ENCODE measurements at places on chromosomes 2 and 18.
A peak's percentile ranks its signal among the peaks of the same experiment; 100 is the strongest.

- DNase-seq: no peak
These were observed 14.1 kb upstream of the CYS1 start for GRCh38 chr2:10094271-10094814.

DNA sequence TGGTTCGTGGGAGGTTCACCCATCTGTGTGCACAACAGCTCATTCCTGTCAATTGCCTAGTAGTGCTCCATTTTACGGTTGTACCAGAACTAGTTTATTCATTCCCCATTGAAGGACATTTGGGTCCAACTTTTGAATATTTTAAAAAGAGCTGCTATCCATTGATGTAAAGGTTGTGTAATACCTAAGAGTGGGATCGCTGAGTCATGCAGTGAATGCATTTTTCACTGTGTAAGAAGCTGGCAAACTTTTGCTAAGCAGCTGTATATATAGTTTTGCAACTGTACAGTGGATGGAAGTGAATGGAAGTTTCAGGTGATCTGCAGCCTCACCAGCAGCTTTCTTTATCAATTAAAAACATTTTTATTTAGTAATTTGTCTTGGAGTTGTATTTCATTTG is 104.5 kb downstream of the DCDC2C start:
- DNase-seq: no peak

DNA sequence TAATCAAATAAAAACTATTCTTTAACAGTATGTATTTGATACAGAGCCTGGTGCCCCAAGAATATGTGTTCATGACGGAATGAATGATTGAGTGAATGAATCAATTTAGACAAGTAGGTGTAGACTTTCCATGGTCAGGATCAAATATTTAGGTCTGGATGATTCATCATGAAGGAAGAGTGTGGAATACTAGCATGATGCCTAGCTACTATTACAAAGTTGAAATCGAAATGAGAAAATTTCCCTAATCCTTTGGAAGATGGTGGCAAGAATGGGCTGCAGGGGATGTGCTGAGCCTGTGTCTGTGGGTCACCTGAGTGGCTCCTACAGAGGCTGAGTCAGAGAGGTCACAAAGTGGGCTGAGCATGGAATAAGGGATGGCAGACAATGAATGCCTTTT is 3.1 kb upstream of the MALT1 start:
- no peak for DNase-seq

- DNase-seq: no peak
These were observed 453.1 kb downstream of the CMPK2 start for GRCh38 chr2:6412533-6413091.

DNA sequence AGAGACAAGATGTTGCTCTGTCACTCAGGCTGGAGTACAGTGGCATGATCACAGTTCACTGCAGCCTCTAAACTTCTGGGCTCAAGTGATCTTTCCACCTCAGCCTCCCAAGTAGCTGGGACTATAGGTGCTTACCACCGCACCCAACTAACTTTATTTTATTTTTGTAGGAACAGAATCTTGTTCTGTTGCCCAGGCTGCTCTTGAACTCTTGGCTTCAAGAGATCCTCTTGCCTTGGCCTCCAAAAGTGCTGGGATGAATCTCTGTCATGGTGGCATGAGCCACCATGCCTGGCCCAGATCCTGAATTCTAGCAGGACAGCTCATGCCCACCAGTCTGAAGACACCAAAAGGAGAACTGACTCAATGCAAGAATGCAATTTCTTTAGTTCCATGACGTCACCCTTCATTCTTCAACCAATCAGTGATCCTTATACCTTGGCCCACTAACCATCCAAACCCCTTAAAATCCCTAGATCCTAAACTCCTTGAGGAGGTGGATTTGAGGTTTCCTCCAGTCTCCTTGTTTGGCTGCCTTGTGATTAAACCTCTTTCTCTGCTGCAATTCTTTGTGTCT is 25.6 kb upstream of the CXXC1 start:
- DNase-seq: no peak

- DNase-seq: no peak
These were observed 674.9 kb upstream of the FANCL start for GRCh38 chr2:58916063-58916462.

DNA sequence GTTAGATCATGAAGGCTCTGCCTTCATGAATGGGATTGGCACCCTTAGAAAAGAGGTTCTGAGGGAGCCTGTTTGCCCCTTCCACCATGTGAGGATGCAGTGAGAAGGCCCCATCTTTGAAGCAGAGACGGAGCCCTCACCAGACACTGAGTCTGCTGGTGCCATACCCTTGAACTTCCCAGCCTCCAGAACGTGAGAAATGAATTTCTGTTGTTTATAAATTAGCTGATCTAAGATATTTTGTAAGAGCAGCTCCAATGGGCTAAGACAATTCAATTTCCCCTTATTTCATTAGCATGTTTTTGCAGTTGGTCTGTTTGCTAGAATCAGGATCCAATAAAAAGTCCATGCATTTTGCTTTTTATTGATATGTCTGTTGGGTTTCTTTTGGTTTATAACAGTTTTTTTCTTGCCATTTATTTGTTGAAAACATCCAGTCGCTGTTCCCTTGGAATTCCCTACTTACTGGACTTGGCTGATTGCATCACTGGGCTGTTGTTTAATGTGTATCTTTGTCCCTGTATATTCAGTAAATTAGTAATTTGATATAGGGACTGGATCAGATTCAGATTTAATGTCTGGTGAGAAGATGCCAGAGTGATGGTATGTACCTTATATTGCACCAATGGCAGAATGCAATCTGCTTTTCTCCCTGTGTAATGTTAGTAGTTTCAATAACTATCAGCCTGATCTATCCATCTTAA is 24.0 kb upstream of the GREB1 start:
- no peak for DNase-seq

GRCh38 chr2:68236876-68237275 is 15.5 kb downstream of the PPP3R1 start:
- DNase-seq: no peak

DNA sequence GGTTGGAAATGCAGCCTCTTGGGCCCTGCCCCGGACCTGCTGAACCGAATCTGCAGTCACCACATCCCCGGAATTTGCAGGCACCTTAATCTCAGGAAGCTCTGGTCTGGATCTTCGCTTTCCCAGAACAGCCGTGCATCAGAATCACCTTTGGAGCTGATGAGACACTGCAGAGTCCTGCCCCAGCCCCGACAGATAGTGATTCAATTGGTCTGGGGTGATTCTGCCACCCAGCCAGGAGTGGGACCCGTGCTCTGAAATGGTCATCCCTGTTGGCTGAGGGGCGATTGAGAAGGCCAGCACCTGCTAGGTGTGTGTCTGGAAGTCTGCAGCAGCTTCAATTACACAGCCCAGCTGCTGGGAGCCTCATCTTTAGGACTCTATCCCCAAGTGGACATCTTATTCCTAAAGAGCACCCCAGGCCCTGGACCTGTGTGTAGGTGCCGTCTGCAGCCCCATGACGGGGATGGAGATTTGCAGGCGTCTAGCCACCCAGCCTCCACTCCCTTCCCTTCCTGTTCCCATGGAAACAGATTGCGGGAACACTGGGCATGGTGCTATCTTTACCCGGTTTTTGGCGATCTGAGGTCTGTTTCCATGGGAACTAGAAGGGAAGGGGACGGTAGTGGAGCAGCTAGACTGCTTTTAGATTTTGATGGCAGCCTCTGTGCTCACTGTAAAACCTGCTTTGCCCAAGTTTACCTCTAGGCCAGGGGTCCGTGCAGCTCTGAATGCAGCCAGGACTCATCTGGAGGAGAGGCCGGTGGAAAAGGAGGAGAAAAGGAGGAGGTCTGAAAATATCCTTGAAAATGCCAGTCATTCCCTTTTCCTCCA is 156.1 kb downstream of the LDLRAD4 start:
- DNase-seq: no peak

GRCh38 chr2:202278036-202278760 is 12.6 kb downstream of the NOP58 start:
- no peak for DNase-seq

GRCh38 chr2:234083572-234084348 is 33.3 kb downstream of the SPP2 start:
- DNase-seq: no peak

- no peak for DNase-seq
These were observed 205.7 kb downstream of the ALK start for GRCh38 chr2:29715655-29716054.

DNA sequence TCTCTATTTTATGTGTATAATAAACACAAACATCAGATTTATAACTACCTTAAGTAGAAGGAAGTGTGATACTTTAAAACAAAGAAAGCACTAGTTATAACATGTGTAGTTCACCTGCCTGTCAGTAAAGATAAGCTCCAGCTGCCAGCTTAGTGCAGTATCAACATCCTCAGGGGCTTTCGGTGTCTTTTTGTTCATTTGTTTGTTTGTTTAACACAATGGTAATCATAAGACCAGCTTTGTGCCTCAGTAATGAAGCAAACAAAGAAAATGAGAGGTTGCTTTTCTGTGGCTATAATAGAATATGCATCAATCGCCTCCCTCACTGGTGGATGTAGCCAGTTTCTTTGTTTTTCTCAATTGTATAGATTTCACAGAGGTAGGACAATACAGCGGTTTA is 1499.0 kb upstream of the TMEFF2 start:
- no peak for DNase-seq

- DNase-seq: no peak
These were observed 242.4 kb downstream of the NAPG start for GRCh38 chr18:10768221-10768620.

DNA sequence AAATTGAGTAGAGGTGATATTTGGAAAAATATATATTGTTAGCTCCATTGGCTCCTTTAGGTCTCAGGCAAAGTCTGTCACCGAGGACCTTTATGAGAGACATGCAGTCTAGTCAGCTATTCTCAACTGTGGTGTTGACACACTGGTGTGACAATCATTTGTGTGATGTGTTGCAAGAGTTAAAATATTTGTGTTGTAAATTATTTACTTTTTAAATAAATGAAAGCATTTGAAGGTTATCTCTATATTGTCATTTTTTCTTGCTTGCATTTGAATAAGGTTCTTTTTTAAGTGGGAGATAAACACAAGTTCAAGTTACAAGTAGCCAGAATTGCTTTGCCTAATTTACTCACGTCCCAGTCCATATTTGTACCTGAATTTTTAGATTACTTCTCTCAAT is 4.3 kb downstream of the REL start:
- DNase-seq: no peak

GRCh38 chr2:39851251-39851650 is 72.2 kb upstream of the THUMPD2 start:
- DNase-seq: no peak

DNA sequence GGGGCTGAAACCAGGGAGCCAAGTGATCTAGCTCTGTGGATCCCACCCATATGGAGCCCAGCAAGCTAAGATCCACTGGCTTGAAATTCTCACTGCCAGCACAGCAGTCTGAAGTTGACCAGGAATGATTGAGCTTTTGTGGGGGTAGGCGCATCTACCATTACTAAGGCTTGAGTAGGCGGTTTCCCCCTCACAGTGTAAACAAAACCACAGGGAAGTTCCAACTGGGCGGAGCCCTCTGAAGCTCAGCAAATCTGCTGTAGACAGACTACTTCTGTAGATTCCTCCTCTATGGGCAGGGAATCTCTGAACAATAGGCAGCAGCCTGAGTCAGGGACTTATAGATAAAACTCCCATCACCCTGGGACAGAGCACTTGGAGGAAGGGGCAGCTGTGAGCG is 96.7 kb downstream of the CCDC148 start:
- DNase-seq: no peak

GRCh38 chr18:49814147-49814499 is 790 bp upstream of the ACAA2 start:
- peak; percentile 28 for DNase-seq

DNA sequence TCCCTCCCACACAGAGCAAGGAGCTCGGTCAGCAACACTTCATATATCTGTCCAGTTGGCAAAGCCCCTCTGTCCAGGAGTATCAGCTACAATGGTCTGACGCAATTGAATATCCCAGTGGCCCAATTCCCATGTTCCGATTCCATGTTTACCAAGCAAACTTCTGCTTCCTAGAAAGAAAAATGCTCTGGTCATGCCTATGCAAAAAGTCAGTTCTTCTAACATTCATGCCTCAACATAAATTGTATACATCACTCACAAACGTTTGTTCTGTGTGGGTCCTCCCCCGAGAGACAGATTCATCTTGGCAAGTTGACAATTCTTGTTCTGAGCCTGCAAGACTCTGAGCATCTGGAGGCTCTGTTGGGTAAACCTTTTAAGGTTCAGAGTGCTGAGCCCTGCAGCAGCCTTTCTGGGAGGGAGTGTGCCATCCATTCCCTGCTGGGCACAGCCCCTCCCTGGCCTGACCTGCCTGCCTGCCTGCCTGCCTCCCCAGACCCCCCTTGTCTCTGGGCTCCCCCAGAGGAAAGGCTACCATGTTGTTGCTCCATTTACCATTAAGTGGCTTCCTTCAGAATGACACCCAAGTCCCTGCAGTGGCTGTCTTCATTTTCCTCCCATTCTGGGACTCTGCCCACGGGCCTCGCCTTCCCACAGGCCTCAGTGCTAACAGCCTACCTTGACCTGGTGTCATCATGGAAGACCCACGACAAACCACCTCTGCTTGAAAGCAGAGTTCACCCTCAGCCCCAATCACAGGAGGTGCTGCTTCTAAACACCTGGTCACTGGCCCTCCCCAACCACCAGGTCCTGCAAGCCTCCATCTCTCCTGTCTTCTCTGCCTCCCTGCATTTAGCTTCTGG is 37.6 kb upstream of the TAF1B start:
- DNase-seq: no peak

- DNase-seq: no peak
These were observed 217.9 kb downstream of the UBE2E3 start for GRCh38 chr2:181198183-181198864.

DNA sequence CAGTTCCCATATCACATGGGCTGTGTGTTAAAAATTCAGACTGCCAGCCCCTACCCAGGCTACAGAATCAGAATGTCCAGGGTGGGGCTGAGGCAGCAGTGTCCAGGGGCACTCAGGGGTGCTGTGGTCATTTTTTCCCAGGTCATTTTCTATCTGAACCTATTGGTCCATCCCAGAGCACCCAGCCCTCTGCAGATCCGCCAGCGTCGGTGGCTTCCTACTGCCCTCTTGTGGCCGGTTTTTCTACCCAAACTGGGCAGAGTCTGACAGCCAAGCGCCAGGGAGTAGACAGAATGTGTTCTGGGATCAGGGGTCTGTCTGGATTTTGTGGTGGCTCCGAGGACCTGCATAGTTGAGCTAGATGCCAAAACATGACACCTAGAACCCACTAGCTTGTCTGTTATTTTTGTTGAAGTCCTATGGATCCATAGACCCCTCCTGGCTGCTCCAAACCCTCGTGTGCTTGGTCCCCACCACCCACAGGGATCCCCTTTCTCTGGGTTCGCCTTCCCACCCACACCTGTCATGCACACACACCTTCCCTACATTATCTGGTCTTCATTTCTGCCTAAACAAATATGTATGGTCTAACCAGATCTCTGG is 34.1 kb upstream of the RMDN2 start:
- peak; percentile 45 for DNase-seq

- peak; percentile 45 for DNase-seq
These were observed 18.9 kb downstream of the GNLY start for GRCh38 chr2:85712849-85713612.

Measured in pons (tissue), 1 donor.